ENCODE measurements at places on chromosomes 1 and 21.
A peak's percentile ranks its signal among the peaks of the same experiment; 100 is the strongest.

GRCh38 chr1:171740987-171741871 is 636 bp downstream of the VAMP4 start:
- H3K36me3 ChIP-seq, result peaks cover 16% of the 10 kb centered on the region
- peak; percentile 24 for DNase-seq
- H3K27me3 ChIP-seq, result no peaks in the 10 kb centered on the region
- peaks cover 56% of the 10 kb centered on the region for H3K4me1 ChIP-seq

DNA sequence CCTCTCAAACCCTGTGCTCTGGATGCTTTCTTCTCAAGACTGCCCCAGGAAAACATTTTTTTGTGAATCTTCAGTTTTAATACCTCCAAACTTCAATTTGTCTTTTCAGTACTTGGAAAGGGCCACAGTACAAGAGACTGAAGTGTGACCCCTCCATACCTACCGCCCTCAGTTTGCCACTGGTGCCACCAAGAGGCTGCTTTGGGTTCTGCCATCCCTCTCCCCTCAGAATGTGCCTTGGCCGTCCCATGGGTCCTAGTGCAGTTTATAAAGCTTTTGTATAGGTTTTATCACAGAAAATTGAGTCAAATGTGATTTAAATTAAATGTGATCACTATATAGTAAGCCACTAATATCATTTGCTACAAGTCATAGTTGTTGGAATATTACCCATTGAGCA is 60.8 kb upstream of the PGD start:
- no peaks in the 10 kb centered on the region for H3K27me3 ChIP-seq
- H3K27ac ChIP-seq, result no peak overlapping the region
- peaks cover 23% of the 10 kb centered on the region for H3K36me3 ChIP-seq
- DNase-seq, result peak; percentile 34
- no peak overlapping the region for H3K4me3 ChIP-seq

- H3K4me3 ChIP-seq, result no peak overlapping the region
- H3K4me1 ChIP-seq, result no peaks in the 10 kb centered on the region
- H3K27me3 ChIP-seq, result no peaks in the 10 kb centered on the region
- peak overlapping the region; percentile 82 for H3K27ac ChIP-seq
Observed at GRCh38 chr1:19353596-19353995, 41.5 kb downstream of the SLC66A1 start.

GRCh38 chr21:15009837-15010363 is 54.9 kb downstream of the NRIP1 start:
- no peak for DNase-seq
- peaks cover 9% of the 10 kb centered on the region for H3K4me1 ChIP-seq
- peaks cover 14% of the 10 kb centered on the region for H3K36me3 ChIP-seq
- H3K4me3 ChIP-seq, result no peak overlapping the region
- no peaks in the 10 kb centered on the region for H3K27me3 ChIP-seq
- no peak overlapping the region for H3K27ac ChIP-seq

DNA sequence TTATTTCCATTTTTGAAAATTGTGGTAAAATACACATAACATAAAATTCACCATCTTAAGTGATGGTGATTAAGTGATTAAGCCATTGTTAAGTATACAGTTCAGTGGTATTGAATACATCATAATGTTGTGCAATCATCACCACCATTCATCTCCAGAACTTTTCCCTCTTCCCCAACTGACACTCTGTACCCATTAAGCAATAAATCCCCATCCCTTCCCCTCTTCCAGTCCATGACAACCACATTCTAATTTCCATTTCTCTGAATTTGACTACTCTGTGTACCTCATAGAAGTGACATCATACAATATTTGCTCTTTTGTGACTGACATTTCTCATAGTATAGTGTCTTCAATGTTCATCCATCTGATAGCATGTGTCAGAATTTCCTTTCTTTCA is 124.8 kb downstream of the DISC1 start:
- H3K4me1 ChIP-seq, result no peaks in the 10 kb centered on the region
- H3K27me3 ChIP-seq, result no peaks in the 10 kb centered on the region
- no peak for DNase-seq
- no peak overlapping the region for H3K4me3 ChIP-seq
- H3K36me3 ChIP-seq, result no peaks in the 10 kb centered on the region

- no peak overlapping the region for H3K4me3 ChIP-seq
- H3K27ac ChIP-seq, result peak overlapping the region; percentile 83
- H3K36me3 ChIP-seq, result peaks cover 4% of the 10 kb centered on the region
- no peak for DNase-seq
Observed at GRCh38 chr1:111720274-111720976, 18.8 kb downstream of the INKA2 start.

DNA sequence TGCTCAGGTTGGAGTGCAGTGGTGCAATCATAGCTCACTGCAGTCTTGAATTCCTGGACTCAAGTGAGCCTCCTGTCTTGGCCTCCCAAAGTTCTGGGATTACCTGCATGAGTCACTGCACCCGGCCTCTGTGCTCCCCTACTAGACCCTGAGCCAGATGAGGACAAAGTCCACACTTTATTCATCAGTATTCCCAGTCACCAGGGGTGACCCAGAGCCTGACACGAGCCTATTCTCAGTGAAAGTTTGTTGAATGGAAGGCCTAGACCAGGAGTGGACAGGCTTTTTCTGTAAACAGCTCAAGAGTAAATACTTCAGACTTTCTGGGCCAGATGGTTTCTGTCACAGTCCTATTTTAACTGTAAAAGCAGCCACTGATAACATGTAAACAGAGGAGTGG is 68.2 kb downstream of the MAB21L3 start:
- no peak overlapping the region for H3K4me3 ChIP-seq
- no peaks in the 10 kb centered on the region for H3K4me1 ChIP-seq
- H3K27ac ChIP-seq, result no peak overlapping the region

- no peak overlapping the region for H3K27ac ChIP-seq
- no peaks in the 10 kb centered on the region for H3K36me3 ChIP-seq
- DNase-seq, result no peak
- no peak overlapping the region for H3K4me3 ChIP-seq
- no peaks in the 10 kb centered on the region for H3K4me1 ChIP-seq
- H3K27me3 ChIP-seq, result no peaks in the 10 kb centered on the region
Observed at GRCh38 chr1:187034501-187034900, 205.8 kb downstream of the PLA2G4A start.

DNA sequence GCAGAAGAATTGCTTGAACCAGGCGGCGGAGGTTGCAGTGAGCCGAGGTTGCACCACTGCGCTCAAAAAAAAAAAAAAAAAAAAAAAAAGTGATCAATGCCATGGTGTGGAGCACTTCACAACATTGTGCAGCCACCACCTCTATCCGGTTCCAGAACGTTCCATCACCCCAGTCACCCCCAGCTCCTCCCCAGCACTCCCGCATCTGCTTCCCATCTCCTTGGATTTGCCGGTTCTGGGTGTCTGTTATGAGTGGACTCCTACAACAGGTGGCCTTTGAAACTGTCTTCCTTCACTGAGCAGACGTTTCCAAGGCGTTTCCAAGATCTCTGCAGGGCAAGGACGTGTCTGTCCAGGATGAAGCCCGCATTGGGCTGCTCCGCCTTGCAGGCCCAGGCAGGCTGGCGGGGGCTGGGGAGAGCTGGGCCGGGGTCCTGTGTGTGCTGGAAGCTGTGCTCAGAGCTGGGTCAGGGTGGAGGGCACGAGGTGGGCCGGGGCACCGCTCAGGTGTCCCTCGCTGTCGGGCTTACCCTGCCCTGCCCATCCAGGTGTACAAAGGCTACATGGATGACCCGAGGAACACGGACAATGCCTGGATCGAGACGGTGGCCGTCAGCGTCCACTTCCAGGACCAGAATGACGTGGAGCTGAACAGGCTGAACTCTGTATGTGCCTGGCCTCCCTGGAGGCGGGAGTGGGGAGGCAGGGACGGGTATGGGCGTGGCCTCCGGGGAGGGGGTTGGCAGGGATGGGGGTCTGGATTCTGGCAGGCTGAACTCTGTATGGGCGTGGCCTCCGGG is 14.9 kb upstream of the LRRC3 start:
- H3K27me3 ChIP-seq, result peaks cover 14% of the 10 kb centered on the region
- DNase-seq, result no peak
- H3K36me3 ChIP-seq, result peaks cover 4% of the 10 kb centered on the region

DNA sequence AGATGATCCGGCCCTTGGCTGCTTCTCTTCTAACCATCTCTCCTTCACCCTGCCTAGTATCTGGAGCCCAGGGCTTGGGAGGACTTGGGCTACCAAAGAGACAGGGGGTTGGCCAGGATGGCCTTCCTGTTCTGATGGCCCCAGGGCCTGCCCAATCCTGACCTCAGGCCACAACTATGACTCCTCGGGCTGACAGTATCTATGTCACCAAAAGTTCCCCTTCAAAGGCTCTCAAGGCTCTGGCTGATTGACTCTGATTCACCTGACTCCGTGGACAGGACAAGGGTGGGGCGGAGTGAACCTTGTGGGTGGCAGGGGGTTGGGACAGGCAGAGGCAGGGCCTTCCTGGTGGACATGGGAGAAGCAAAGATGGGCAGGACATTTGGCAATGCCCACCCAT is 12.7 kb downstream of the MEF2D start:
- peaks cover 73% of the 10 kb centered on the region for H3K36me3 ChIP-seq
- no peaks in the 10 kb centered on the region for H3K27me3 ChIP-seq
- DNase-seq, result no peak
- peak overlapping the region; percentile 95 for H3K27ac ChIP-seq
- peak overlapping the region; percentile 82 for H3K4me3 ChIP-seq

- DNase-seq, result no peak
- no peak overlapping the region for H3K4me3 ChIP-seq
- H3K27ac ChIP-seq, result no peak overlapping the region
- peaks cover 7% of the 10 kb centered on the region for H3K4me1 ChIP-seq
- no peaks in the 10 kb centered on the region for H3K36me3 ChIP-seq
- peaks cover 51% of the 10 kb centered on the region for H3K27me3 ChIP-seq
Observed at GRCh38 chr1:114102136-114102535, 51.5 kb downstream of the SYT6 start.

DNA sequence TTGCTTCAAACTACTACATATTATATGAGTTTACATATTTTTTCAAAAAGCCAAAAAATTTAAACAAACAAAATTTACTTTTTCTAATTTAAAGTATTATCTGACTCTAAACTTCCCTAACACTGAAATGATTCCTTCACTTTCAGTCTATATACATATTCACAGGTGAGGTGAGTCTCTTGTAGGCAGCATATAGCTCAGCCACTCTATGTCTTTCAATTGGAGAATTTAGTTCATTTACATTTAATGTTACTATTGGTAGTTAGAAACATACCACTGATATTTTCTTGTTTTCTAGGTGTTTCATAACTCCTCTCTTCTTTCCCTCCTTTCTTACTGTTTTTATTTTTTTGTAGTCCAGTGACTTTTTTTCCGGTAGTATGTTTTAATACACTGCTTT is 387.1 kb downstream of the MRPL39 start:
- DNase-seq, result no peak
- H3K4me3 ChIP-seq, result no peak overlapping the region
- H3K4me1 ChIP-seq, result no peaks in the 10 kb centered on the region

- peaks cover 65% of the 10 kb centered on the region for H3K4me1 ChIP-seq
- H3K27ac ChIP-seq, result peak overlapping the region; percentile 96
- no peaks in the 10 kb centered on the region for H3K27me3 ChIP-seq
- peak overlapping the region; percentile 87 for H3K4me3 ChIP-seq
Observed at GRCh38 chr1:2232916-2233438, 4.9 kb downstream of the SKI start.

- H3K36me3 ChIP-seq, result no peaks in the 10 kb centered on the region
- H3K4me3 ChIP-seq, result no peak overlapping the region
- H3K27ac ChIP-seq, result no peak overlapping the region
- peaks cover 10% of the 10 kb centered on the region for H3K4me1 ChIP-seq
- no peak for DNase-seq
Observed at GRCh38 chr1:230861970-230862595, 6.2 kb downstream of the C1orf198 start.

DNA sequence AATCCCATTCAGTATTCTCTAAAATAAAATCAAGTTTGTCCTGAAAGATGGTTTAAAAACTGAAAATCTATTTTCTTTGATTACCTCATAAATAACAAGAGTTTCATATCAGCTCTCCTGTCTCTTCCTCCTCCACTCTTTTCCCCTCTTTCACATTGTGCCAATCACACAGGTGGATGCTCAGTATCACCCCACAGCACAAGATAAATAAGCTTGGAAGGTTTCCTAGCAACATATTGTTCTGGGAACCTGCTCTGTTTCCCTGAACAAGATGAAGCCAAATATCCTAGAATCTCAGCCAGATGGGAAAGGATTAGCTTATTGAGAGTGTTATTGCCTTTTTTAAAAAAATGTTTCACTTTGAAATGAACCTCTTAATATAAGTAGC is 45.7 kb upstream of the CACYBP start:
- no peak for DNase-seq
- peak overlapping the region; percentile 86 for H3K27ac ChIP-seq
- peaks cover 14% of the 10 kb centered on the region for H3K36me3 ChIP-seq
- H3K4me3 ChIP-seq, result no peak overlapping the region

- no peak overlapping the region for H3K27ac ChIP-seq
- no peaks in the 10 kb centered on the region for H3K4me1 ChIP-seq
- no peak overlapping the region for H3K4me3 ChIP-seq
- H3K36me3 ChIP-seq, result no peaks in the 10 kb centered on the region
- peaks cover 15% of the 10 kb centered on the region for H3K27me3 ChIP-seq
- DNase-seq, result no peak
Observed at GRCh38 chr1:61602663-61603062, 122.3 kb downstream of the TM2D1 start.

DNA sequence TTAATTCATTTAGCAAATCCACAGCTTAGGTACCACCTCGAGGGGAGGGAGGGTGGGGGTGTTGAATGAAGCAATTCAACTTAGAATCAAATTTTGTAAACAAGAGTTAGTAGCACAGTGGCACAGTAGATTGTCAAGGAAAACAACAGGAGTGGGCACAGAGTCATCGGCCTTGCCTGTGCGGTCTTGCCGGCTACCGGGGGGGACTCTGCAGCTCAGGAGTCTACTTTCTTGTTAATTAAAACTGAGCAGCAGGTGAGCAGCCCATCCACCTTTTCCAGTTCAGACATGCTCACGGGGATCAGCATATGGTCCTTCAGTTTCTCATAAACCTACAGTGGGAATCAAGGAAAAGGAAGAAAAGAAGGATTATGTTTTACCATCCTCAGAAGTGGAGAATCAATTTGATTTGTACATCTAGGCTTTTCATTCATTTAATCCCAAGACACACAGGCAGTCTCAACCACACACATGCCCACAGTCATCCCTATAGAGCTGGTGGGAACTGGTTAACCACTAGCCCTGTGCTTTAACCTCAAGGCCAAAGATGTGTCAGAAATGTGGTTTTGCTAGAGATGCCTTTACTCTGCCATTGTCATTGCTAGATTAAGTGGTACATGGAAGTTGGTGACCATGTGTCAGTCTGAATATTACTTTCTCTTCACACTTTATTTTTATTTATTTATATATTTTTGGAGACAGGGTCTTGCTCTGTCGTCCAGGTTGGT is 45.0 kb upstream of the BCL10 start:
- H3K4me3 ChIP-seq, result no peak overlapping the region
- H3K27me3 ChIP-seq, result peaks cover 61% of the 10 kb centered on the region
- no peak overlapping the region for H3K27ac ChIP-seq
- H3K36me3 ChIP-seq, result no peaks in the 10 kb centered on the region

Data from effector memory CD8-positive, alpha-beta T cell (primary cell).